ENCODE measurements at places on chromosomes 13 and 19. TPM values are rescaled to one million over a fixed set of nuclear protein-coding genes. Genes with fewer than 3 reads are reported as not detected.

The CASP14 gene
- total RNA-seq = 0.10 TPM

The ZNF578 gene
- total RNA-seq = 7.0 TPM

The ZNF558 gene
- 31.5 TPM for total RNA-seq

The PSPN gene
- 1.5 TPM for total RNA-seq

The RNF17 gene
- not detected for total RNA-seq

The CYP4F3 gene
- 1.4 TPM for total RNA-seq

The ZNF568 gene
- 35.4 TPM for total RNA-seq

Data from tongue (tissue), 3 donors.